ENCODE measurements at places on chromosomes 12 and 14. TPM values are rescaled to one million over a fixed set of nuclear protein-coding genes. Genes with fewer than 3 reads are reported as not detected.

M6PR gene
- 154 TPM for total RNA-seq

NUDT14 gene
- total RNA-seq = 47.1 TPM

PLEKHD1 gene
- under 0.01 TPM for total RNA-seq

TMED8 gene
- 11.0 TPM for total RNA-seq

CIROP gene
- not detected for total RNA-seq

CIPC gene
- total RNA-seq = 14.3 TPM

SLC17A8 gene
- not detected for total RNA-seq

A2M gene
- total RNA-seq = 3.5 TPM

SNW1 gene
- total RNA-seq = 53.3 TPM

RGS6 gene
- not detected for total RNA-seq

SPTB gene
- total RNA-seq = not detected

ASCL1 gene
- total RNA-seq = not detected

RPGRIP1 gene
- total RNA-seq = not detected

LRP1-AS gene
- not detected for total RNA-seq

BMAL2 gene
- total RNA-seq = 42.6 TPM

DAAM1 gene
- 33.0 TPM for total RNA-seq

ADAM20 gene
- 0.32 TPM for total RNA-seq

CD4 gene
- not detected for total RNA-seq

SMCO2 gene
- total RNA-seq = not detected

Data from epithelial cell of umbilical artery (primary cell).